Fibroblast of skin of abdomen (primary cell): ENCODE measurements at places on chromosomes 16 and 17.

- DNase-seq = no peak
These were observed 412.3 kb downstream of the XYLT1 start for GRCh38 chr16:17058471-17058870.

DNA sequence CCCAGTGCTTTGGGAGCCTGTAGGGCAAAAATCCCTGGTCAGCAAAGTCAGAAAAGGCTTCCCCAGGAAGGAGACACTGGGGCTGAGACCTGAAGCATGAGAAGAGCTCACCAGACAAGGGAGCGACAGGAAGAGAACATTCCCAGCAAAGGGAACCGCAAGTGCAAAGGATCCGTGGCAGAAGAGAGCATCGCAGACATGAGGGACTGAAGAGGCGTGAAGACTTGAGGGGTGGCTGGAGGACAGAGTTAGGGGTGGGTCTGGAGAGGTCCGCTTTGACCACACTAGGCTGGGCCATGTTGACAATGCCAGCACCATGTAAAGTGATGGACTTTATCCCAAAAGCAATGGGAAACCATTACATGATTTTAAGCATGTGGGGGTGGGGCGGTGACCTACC, 128.1 kb upstream of the IRX3 start:
- DNase-seq = no peak

- peak; percentile 53 for DNase-seq
These were observed 480 bp downstream of the TXNL4B start for GRCh38 chr16:72092832-72093447.

DNA sequence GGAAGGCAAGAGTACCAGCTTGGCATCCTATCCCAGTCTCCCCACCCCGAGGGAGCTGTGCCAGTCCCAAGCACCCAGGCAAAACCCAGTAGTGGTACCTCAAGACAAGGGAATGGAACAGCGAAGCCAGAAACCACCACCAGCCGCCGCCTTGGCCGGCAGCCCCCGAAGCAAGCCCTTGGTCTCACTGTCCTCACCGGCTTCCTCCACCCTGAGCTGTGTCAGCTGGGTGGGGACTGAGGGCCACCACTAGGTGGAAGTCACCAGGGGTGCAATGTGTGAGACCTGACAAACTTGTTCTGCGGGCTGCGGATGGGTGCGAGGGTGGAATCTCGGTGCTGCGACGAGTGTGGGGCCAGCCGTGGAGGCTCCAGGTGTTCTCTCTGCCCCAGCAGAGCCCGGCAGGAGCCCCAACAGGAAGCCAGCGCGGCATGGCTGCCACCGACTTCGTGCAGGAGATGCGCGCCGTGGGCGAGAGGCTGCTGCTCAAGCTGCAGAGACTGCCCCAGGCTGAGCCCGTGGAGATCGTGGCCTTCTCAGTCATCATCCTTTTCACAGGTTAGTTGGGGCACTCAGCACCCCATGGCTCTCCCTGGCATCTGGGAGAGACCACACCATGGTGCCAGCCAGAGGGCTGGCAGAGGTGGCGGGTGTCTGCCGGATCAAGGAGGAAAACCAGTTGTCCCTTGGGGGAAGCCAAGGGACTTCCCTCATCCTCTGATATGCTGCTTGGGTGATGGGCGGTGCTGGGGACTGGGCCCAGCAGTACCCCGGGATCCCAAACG, 6.7 kb downstream of the SMIM5 start:
- no peak for DNase-seq

GRCh38 chr17:82795615-82796014, 43.8 kb downstream of the TBCD start:
- no peak for DNase-seq

- DNase-seq = no peak
These were observed 24.1 kb upstream of the IL21R start for GRCh38 chr16:27377666-27378485.

GRCh38 chr16:68860978-68861892, 17.9 kb downstream of the TANGO6 start:
- no peak for DNase-seq

- DNase-seq = no peak
These were observed 55.8 kb upstream of the GSE1 start for GRCh38 chr16:85557083-85557970.

- peak; percentile 30 for DNase-seq
These were observed 18.6 kb downstream of the FLOT2 start for GRCh38 chr17:28878981-28879380.

DNA sequence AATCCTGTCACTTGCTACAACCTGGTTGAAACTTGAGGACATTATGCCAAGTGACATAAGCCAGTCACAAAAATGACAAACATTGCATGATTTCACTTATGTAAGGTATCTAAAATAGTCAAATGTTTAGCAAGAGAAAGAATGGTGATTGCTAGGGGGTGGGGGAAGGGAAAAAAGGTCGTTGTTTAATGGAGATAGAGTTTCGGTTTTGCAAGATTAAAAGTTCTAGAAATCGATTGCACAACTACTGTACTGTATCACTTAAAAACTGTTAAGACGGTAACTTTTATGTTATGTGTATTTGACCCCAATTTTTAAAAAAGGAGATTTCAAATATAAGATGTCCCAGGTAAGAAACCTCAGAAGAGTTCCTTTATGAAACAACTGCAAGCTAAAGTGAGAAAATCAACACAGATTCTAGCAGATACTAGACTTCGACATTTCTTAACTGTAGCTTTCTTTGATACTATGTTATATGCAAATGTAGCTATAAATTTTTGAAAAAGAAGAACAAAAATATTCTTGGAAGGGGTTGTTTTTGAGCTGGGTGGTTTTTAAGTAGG, 5.9 kb downstream of the MEOX1 start:
- no peak for DNase-seq

DNA sequence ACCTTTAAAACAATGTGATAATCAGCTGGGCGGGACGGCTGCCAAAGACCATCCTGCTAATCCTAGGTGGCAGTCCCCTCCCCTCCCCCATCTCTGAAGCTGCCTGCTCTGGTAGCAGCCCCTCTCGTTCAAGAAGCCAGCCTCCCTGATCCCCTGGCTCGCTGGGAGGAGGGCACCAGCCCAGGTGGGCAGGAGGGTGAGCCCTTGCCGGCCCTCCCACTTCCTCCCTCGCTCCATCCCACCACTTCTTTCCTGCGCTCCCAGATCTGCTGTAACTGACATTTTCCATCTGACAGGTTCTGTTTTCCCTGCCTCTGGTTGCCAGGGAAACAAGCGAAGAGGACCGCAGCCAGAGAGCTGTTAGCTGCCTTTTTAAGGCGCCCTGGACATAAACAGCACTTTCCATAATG, 155.7 kb upstream of the TNRC6C start:
- DNase-seq = no peak

DNA sequence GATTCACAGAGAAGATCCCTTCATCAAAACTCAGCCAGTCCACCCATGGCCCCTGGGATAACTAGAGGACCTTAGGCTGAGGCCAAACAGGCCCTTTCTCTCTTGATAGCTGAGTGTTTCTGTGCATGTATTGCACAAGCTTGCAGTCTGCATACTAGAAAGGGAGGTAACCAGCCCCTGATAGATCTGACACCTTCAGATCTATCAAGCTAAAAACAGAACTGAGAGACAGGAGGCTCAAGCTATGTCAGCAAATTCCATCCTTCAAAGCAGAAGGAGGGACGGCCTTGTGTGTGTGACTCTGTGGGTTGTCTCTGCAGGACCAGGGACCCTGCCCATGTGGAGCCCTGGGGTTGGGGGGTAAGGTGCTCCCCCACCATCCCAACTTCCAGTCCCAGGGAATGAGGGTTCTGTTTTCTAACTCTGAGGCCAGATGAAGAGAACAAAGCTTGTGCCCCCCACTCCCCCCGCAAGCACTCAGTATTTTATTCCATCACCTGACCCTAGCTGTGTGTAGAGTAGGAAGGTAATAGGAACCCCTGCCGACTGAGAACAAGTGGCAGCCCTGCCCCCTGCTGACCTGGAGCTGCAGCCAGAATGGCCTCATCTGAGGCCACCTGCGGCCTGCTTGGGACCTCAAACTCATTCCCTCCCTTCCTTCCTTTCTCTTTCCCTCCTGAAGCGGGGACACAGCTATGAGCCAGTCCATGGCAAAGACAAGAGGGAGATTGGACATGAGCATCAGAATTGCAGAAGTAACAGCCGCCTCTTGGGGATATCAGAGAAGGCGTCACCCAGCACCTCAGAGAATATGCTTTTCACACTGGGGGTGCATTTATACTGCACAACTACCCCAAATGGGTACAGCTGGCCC, 63.8 kb downstream of the SMPD3 start:
- no peak for DNase-seq

- peak; percentile 42 for DNase-seq
These were observed 28.7 kb upstream of the GAS7 start for GRCh38 chr17:10226930-10227695.

DNA sequence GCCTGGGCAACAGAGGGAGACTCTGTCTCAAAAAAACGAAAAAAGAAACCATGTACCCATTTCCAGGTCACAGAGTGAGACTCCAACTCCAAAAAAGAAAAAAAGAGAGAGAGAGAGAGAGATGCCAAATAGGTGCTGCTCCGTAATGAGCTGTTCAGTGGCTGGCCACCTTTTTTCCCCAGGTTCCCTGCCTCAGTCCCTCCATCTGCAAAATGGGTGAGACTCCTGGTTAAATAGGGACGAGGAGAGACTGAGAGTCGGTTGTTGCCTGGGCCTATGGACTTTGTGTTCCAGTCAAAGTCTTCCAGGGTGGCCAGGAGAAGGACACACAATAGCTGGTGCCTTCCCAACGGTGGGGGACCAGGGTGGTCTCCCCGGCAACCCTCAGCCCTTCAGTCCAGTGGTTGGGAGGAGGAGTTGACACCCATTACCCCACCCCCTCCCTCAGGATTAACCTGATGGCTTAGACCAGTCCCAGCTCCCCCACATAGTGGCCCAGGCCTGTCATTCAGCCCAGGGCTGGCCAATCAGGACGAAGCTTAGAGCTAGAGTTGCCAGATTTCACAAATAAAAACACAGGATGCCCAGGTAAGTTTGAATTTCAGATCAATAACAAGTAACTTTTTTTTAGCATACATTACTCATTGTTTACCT, 258.2 kb downstream of the PARN start:
- no peak for DNase-seq

DNA sequence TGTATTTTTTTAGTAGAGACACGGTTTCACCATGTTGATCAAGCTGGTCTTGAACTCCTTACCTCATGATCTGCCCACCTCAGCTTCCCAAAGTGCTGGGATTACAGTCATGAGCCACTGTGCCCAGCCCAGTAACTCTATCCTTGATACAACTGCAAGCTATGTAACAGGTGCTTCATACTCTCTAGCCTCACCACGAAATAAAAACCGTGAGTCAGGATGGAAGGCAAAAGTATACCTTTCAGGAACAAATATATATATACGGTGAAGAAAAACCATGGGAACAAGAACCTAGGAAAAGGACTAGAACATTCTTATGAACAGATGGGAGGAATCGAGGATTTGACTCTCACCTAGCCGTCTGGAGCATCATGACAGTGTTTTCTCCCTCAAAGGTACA, 9.6 kb upstream of the FBF1 start:
- no peak for DNase-seq

DNA sequence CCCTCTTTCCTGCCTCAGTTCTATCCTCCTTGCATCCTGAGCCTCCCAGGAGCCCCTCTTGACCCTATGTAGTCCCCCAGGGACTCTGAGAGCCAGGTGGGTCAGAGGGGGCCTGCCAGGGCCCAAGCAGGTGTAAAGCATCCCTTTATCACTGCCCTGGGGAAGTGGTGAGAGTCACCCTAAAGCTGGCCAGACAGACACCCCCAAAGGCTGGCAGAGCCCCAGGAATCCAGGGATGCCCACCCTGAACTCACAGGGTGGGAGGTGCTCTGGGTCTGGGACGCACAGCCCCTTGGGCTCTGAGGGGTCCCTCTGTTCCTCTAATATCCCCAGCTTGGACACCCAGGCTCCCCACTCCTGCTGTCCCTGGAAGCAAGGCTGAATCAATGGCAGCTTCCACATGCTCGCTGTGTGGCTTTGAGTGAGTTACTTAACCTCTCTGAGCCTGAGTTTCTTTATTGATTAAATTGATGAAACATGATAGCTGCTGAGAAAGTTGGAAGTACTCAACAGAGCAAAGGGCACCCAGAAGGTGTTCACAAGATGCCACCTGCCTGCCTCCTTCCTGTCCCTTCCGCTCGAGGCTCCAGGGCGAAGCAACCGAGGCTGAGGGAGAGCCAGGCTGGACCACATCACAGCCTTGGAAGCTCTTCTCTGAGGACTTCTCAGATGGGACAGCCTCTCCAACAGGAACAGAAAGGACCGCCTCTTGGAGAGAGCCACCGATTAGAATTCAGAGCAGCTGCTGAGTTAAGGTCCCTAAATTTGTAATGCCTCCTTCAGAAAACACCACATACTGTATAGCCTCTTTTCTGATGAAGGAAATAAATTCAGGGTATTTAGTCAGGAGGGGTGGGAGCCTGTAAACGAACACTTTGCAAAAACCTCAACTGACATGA, 67.1 kb upstream of the DOC2B start:
- no peak for DNase-seq

DNA sequence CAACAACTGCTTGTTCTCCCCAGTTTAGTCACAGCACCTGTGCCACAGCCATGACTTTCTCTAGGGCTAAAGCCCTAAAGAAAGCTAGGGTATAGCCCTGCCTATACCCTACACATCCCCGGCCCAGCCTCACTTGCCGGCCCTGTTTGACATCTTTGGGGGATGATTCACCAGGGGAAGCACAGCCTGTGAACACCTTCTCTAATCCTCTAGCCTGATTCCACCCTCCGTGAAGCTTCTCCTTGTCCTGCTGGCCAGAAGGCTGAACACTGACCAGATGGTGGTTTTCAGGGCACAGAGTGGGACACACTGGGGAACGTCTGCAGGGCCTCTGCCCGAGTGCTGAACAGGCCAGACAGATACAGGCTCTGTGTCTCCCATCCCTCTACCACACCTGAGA, 6.0 kb downstream of the CLEC16A start:
- no peak for DNase-seq

GRCh38 chr16:64089697-64090096, 1032.2 kb downstream of the CDH11 start:
- peak; percentile 60 for DNase-seq

- DNase-seq = no peak
These were observed 32.3 kb upstream of the GOSR2 start for GRCh38 chr17:46890638-46891037.

- DNase-seq = no peak
These were observed 29.0 kb downstream of the MRC2 start for GRCh38 chr17:62656446-62656845.

GRCh38 chr16:4373909-4374742, 2.5 kb downstream of the VASN start:
- peak; percentile 98 for DNase-seq

DNA sequence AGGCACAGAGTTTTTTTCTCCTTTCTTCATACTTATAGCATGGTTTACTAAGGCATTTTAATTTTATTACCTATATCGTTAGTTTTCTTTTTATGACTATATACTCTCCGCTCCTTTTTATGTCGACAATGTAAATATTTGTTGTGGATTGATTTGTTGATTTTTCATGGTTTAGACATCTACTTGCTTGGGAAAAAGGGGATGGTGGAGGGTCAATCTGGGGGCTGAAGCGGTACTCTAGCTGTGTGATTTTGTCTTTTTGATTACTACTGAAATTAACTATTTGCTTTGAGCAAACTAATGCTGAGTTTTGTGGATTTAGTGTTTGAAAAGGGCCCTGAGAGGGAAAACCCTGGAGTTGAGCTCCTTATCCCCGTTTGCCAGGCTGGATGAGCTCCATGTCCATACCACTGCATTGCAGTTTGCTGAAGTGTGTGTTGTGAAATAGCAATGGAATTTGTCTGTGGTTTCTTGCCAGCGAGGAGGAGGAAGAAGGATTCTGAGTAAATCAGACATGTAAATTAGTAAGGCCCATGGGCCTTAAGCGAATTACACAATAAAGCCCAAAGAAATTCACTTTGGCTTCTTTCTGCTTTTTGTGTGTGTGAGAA, 72.0 kb downstream of the FTO start:
- peak; percentile 98 for DNase-seq
